Endothelial cell of umbilical vein (primary cell): ENCODE measurements at places on chromosomes 13 and 19. TPM values are rescaled to one million over a fixed set of nuclear protein-coding genes. Genes with fewer than 3 reads are reported as not detected.

Gene HIF3A
- 8.1 and 8.5 TPM in 2 replicates for total RNA-seq

Gene CNN1
- not detected in 2 replicates for total RNA-seq

Gene LDLR
- total RNA-seq = 174 and 175 TPM in 2 replicates

Gene MUC16
- not detected in 2 replicates for total RNA-seq

Gene FFAR3
- not detected in 2 replicates for total RNA-seq

Gene SULT2A1
- total RNA-seq = not detected in 2 replicates

DNA sequence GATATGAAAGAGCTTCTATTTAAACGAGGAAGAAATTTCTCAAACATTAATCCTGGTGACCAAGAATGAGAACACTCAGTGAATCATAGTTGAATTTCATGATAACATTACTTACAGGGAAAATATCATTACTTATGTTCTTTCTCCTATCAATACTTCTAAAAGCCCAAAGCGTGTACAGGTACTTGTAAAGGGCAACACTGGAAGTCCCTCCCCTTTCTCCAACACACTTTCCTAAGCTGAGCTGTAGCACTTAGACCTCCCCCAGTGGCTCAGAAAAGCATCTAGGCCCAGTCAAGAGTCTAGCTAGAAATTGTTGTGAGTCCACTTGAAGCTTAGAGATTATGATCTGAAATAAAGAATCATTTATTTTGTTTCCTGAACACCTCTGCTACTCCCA is 150.7 kb downstream of the ABCC4 start:
- no peak for DNase-seq

GRCh38 chr19:29191005-29191404 is 21.9 kb downstream of the UQCRFS1 start:
- DNase-seq = no peak

- no peak for DNase-seq
These were observed 315.3 kb downstream of the EFNB2 start for GRCh38 chr13:106220211-106220610.

GRCh38 chr19:55486043-55486970 is 1.3 kb downstream of the NAT14 start:
- DNase-seq = peak; percentile 29

DNA sequence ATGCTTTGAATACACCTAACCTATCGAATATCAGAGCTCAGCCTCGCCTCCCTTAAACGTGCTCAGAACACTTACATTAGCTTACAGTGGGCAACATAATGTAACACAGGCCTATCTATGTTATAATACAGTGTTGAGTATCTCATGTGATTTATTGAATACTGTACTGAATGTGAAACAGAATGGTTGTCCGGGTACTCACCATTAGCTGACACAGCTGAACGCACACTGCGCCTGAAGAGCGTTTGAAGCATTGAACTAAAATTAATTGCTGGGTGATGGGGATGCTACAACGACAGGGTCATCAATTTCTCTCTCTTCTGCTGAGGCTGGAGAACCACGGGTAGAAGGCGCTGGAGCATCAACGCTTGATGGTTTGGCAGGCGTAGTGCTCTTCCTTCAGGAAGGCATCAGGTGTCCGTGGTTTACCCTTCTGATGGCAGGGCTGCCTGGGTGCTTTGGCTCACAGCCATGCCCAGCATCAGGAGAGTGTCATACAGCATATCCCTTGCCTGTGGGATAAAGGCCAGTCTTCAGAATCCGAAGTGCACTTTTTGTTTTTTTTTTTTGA is 46.9 kb upstream of the UBE2L5 start:
- DNase-seq = no peak

DNA sequence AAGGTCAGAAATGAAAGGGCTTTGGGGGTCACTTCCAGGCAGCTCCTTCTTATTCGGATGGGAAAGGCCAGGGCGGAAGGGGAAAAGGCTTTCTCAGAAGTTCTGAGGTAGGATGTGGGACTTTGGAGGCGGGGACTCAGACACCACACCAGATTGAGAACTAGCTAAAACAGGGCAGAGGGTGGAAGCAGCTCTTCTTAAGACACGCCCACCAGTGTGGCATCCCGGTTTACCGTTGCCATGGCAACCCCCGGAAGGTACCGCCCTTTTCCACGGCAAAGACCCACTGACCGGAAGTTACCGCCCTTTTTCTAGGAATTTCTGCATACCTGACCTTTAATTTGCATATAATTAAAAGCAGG is 3.8 kb upstream of the LILRA5 start:
- DNase-seq = no peak
